ENCODE measurements at places on chromosomes 5 and 9.

- DNase-seq = no peak
Measured at GRCh38 chr5:100647461-100648230, 112.5 kb downstream of the FAM174A start.

- no peak for DNase-seq
Measured at GRCh38 chr9:114656301-114656700, 1.3 kb downstream of the TEX53 start.

DNA sequence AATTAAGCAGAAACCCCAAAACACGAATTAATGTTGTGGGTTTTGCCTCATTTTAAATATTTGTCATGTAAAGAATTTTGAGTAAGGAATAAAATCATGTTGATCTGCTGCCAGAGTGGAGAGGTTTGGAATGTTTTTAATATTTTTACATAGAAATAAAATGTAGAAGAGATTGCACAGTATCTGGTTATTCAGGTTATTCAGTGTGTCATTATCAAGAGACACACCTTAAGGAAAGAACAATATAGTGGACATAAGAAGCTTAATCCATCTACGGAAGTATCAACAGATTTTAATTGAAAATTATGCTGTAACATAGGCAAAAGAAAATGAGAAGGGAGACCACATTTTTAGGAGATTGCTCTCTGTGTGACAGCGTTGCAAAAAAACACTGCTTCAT, 410.4 kb downstream of the MED10 start:
- DNase-seq = no peak

DNA sequence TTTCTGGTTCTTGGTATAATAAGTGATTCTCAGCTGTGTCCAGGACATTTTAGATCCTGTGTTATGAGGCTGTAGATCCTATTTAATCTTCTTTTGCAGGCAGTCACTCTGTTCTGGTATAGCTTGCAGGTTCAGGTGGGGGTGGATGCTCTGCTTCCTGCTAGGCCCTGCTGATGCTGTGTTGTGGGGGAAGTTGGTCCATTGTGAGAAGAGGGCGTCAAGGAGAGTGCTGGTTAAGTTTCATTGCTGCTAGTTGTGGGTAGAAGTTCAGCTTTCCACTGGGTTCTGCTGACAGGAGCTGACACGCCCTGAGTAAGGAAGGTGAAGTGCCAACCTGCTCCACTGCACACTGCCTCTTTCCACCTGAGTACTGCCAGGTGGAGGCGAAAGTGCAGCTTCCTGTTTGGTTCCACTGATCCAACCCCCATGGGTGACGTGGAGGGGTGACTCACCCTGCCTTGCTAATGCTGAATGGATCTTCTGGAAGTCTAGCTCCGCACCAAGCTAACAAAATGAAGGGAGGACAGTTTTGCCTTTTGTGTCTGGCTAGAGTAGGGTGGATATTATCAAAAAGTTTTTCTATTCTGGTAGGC, 16.3 kb downstream of the NMRK1 start:
- no peak for DNase-seq

- no peak for DNase-seq
Measured at GRCh38 chr5:21806271-21806670, 1046.9 kb downstream of the CDH12 start.

DNA sequence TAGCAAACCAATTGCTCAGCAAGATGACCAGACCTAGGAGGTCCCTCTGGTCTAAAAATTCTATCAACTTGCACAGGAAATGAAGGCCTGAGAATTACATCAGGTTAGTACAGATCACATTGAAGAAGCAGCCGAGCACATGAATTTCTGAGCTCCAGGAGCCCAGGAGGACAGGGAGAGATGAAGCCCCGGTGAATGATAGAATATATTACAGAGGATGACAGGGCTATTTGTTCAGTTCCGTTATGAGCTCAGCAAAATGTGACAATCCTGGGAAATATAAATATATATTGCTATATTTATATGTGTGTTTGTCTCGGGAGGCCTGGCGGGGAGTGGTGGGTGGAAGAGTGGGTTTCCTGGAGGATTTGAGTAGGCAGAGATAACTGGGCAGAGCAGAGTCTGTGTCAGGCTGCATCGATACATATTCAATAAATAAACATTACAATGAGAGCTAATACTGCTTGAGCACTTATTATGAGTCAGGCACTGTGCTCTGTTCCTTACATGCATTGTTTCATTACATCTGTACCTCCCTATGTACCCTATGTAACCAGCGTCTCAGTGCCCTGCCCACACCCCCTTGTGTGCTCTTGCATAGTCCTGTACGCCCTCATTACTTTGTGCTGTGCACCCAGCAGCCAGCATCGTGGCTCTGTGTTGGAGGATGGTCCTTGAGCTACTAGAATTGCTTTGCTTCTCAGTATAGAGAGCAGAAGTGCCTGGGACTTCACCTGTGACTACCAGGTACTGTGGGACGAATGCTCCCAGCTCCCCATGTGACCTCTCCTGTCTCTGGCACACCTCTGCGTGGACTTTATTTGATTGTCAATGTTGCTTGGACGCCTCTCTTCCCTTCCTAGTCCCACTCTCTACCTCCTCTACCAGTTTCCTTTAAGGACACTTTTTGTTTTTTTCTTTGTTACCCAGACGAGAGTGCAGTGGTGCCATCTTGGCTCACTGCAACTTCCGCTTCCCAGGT, 58.1 kb upstream of the KLF9 start:
- no peak for DNase-seq

DNA sequence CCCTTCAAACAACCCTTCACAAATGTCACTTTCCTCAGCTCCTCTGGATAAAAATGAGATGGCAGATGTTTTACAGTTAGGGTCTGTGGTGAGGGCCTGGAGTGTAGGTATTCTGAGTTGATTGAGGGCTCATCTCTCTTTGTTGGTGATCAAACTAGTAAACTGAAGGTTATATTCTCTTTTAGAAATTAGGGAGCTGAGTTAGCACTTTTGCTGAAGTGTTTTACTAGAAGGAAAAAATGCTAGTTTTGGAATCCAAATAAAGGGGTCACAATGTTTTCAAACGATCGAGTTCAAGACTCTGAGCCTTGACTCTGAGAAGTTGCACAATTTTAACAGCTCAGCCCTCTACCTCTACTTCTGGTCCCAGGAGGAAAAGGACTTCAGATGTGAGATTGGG, 23.4 kb downstream of the RHOBTB3 start:
- DNase-seq = no peak

GRCh38 chr9:9945966-9946365, 666.8 kb downstream of the PTPRD start:
- no peak for DNase-seq

DNA sequence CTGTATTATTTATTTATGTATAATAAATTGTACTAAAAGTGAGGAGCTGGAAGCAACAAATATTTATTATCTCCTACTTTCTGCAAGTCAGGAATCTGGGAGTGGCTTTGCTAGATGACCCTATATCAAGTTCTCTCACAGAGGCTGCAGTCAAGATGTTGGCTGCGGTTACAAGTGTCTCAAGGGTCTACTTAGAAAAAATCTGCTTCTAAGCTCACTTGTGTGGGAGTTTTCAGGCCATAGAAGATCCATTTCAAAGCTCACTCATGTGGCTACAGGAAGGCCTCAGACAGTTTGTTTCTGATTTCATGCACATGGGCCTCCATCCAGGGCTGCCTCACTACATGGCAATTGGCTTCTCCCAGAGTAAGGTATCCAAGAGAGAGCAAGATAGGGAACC, 551.1 kb downstream of the CAAP1 start:
- no peak for DNase-seq

GRCh38 chr9:108783731-108784495, 71.9 kb downstream of the ACTL7B start:
- no peak for DNase-seq

DNA sequence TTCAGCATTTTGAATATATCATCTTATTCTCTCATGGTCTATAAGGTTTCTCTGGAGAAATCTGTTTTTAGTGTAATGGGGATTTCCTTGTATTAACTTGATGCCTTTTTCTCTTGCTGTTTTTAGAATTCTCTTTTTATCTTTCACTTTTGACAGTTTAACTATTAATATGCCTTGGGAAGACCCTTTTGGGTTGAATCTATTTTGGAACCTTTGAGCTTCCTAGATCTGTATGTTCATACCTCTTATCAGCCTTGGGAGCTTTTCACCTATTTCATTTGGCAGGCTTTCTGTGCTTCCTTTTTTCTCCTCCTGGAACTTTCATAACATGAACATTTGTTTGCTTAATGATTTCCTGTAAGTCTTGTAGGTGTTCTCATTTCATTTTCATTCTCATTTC, 22.2 kb downstream of the RCL1 start:
- peak; percentile 23 for DNase-seq

GRCh38 chr5:139749242-139749641, 46.4 kb upstream of the PSD2 start:
- no peak for DNase-seq

GRCh38 chr9:100375658-100376057, 22.9 kb upstream of the TEX10 start:
- DNase-seq = no peak

DNA sequence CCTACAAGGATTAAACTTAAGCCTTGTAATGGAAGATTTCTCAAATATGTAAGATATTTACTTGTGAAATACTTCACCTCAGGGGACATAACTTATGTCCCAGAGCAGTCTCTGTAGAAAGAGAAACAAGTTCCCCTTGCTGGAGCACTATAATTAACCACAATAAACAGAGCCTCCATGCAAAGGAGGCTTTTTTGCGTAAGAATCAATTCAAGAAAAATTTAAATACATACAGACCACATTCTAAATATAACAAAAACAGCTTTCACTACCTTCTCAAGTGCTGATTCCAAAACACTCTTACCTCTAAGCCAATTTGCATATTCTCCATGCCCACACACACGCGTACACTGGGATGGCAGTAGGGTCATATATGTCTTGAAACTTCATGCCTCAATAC, 30.7 kb upstream of the CCNB1 start:
- DNase-seq = no peak

- no peak for DNase-seq
Measured at GRCh38 chr5:83204651-83205050, 127.3 kb downstream of the XRCC4 start.

DNA sequence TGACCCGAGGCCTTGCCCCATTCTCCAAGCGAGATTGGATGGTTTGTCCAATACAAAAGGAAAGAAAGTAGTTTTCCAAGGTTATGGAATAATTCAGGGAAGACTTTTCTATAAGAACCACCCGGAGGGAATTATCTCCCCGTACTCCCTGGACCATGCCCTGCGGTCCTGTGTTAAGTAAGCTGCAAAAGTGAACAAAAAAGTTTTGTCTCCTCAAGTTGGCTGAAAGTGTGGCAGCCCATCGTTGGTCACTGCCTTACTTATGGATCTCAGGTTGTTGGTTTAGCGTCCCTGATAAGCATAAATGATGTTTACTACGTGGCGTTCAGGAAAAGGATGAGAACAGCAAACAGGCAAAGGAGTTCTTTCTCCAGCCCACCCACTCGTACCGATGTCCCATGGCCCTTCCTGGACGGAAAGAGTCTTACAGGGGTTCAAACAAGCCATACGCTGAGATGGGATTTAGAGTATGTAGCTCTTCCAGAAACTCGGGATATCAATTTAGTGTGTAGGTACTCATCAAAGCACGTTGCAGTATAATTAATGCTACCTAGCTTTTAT, 413 bp upstream of the AUH start:
- DNase-seq = no peak

- DNase-seq = no peak
Measured at GRCh38 chr5:36599986-36600779, 6.2 kb upstream of the SLC1A3 start.

DNA sequence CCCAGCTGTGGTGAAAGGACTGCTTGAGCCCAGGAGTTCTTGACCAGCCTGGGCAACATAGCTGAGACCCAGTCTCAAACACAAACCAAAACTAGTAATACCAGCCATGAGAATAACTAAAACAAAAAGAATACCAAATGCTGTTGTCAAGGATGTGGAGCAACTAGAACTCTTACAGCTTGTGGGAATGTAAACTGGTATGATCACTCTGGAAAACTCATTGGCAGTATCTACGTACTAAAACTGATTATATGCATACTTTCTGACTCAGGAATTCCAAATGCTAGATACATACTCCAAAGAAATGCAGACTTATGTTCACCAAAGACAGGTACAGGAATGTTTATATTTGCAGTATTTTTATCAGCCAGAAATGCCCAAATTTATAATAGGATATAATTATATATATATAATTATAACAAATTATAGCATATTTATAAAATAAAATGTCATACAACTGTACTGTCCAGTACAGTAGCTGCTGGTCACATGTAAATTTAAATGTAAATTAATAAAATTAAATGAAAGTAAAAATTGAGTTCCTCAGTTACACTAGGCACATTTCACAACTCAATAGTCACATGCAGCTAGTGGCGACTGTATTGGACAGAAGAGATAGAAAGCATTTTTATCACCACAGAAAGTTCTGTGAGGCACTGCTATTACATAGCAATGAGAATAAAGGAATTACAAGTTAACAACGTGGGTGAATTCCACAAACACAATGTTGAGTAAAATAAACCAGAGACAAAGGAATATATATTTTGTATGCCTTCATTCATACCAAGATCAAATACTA, 118.5 kb downstream of the GNAQ start:
- no peak for DNase-seq

DNA sequence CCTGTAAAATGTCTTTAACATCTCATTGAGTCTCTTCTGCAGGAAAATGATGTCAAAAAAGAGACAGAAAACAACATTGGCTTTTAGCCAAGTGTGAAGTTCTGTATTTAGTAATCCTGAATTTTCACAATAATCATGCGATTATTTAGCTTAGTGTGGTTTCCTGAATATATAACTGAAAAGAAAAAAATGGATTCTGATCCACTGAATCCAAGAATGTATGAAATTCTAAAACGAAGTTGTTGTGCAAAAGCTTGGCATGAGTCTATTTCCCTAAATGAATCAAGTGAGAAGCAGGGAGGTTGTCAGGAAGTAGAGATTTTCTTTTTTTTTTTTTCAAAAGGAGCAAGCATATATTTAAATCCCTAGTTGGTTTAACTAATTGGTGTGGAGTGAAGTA, 145.9 kb upstream of the CDH6 start:
- no peak for DNase-seq

DNA sequence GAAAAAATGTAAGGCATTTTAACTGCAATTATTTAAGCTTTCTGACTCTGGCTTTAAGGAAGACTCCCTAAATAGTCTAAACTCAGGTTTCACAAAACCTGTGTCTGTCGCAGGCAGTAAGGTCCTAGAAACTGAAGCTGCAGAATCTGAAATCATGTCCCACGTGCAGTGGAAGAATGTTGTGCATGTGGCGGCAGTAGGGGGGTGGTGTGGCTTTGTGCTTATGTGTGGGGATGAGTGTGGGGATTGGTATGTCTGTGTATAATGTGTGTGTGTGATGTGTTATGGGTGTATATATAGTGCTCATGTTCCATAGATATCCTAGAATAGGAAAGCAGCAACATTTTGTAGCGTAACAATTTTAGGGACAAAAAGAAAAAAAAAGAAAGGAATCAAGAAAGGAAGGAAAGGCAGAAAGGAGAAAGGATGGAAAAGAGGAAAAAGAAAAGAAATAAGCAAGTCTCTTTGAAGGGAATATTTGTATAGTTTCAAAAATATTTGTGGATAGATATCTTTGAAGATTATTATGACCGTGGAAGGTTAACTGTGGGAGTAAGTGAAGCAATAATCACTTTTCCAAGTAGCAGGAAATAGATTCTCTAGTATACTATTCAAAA, 6.6 kb downstream of the ANKDD1B start:
- DNase-seq = no peak

- peak; percentile 27 for DNase-seq
Measured at GRCh38 chr5:154620411-154620810, 134.8 kb upstream of the LARP1 start.

- no peak for DNase-seq
Measured at GRCh38 chr9:87599901-87600610, 102.4 kb downstream of the DAPK1 start.

Measured in GF-D8 (cell line).